HFF-Myc (cell line): ENCODE measurements at places on chromosomes 3 and 15.

- DNase-seq: no peak
Measured at GRCh38 chr15:39124155-39124552, 456.7 kb upstream of the THBS1 start.

GRCh38 chr3:17901893-17902292 lies 159.5 kb upstream of the TBC1D5 start:
- no peak for DNase-seq

GRCh38 chr15:24954783-24955530 lies at the start of the genes SNRPN and SNURF:
Gene SNRPN, plus strand, starts transcription at chr15:24954987. Its CDS starts 19,467 bp downstream, at chr15:24974454.
Gene SNURF, plus strand, starts transcription at chr15:24954987. Its CDS starts 62 bp downstream, at chr15:24955049.
- peak; percentile 15 for DNase-seq

GRCh38 chr15:37885651-37886050 lies 48.8 kb upstream of the TMCO5A start:
- no peak for DNase-seq

- DNase-seq: no peak
Measured at GRCh38 chr3:141259821-141260629, 28.4 kb downstream of the PXYLP1 start.

DNA sequence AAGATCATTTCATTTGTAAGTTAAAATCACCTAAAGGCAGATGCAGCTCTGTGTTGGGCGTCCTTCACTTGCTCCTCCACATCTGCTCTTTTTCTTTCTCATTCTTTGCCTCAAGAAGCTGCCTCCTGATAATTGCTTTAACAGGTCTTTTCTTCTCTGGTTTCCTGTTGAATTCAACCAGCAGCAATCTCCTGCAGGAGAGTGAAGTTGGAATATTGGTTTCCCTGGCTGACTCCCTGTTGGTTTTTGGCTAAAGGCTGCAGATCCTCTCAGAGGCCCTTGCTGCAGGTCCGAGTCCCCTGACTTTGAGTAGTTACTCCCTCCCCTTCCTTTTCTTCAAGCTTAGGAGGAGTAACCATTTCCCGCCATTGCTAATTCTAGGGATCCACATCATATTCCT lies 4.2 kb downstream of the TP63 start:
- no peak for DNase-seq

DNA sequence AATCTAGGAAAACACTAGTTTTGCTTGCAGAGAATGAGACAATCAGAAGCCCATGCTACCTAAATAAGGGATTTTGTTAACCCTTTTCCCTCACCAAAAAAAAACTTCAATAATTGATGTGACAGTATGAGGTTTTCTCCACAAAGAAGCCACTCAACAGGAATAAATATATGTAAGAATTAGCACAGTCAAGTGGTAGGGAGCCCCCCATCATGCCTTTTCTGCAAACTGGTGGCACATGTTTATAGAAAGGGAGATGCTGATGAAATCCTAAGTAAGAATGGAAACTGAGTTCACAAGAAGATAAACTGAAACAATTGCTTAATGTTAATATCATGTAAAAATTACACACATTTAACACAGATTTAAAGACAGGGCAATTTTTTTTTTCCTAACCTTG lies 51.0 kb downstream of the PHC3 start:
- DNase-seq: no peak

DNA sequence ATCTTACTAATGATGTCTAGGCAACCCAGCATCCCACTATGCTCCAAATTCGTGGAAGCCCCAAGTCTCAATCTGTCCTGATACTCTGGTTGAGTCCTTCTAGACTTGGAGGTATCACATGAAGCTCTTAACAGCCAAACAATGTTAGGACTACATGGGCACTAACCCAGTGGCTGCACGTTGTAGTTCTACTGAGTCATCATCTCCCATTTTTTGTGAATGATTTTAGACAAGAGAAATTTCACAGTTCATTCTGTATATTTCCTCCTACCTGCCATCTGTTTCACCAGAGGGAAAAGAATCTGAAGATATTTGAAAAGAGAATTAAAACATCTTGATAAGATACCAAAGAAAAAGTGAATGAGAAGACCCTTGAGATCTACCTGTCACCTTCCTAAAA lies 9.8 kb upstream of the WWTR1 start:
- no peak for DNase-seq

GRCh38 chr15:89912674-89913396 lies at the start of gene ARPIN:
Gene ARPIN, minus strand, starts transcription at chr15:89912952. Its CDS starts 117 bp downstream, at chr15:89912835.
- no peak for DNase-seq

GRCh38 chr3:190491533-190492054 lies 22.3 kb upstream of the IL1RAP start:
- no peak for DNase-seq

DNA sequence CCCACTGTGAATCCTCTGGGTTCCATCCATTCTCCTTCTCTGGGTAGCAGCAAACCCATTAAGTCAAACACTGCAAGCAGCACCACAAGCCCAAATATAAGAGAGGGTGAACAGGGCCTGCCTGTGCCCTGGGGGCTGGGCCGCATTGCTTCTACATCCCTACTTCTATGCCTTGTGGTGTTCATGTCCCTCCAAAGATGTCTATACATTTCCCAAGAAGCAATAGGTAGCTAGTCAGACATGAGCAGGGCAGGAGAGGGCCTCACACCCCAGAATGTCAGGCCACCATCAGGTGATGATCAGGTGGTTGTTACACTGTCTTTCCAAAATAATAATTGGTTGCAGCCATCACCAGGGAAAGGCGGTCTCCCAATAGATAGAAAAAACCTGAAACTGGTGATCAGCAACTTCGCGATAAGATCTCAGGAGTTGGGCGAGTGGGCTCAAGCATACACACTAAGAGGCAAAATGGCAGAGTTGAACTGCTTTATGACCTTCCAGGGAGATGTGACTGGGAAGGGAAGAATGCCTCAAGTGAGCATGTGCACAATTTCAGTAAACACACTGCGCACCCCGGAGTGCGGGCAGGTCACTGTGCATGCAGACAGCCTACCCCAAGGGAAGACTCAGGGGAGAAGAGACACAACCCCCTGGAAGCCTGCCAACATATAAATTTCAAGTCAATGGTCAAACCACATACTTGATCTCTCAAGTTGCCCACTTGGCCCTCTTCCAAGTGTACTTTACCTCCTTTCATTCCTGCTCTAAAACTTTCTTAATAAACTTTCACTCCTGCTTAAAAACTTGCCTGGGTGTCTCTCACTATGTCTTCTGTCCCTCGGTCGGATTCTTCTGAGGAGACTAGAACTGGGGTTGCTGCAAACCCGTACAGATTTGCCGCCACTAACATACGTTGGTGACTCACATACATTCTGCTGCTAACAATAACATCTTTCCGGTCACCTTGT lies 39.9 kb downstream of the KLF15 start:
- no peak for DNase-seq

GRCh38 chr3:8882642-8883041 lies 80.6 kb downstream of the RAD18 start:
- no peak for DNase-seq

DNA sequence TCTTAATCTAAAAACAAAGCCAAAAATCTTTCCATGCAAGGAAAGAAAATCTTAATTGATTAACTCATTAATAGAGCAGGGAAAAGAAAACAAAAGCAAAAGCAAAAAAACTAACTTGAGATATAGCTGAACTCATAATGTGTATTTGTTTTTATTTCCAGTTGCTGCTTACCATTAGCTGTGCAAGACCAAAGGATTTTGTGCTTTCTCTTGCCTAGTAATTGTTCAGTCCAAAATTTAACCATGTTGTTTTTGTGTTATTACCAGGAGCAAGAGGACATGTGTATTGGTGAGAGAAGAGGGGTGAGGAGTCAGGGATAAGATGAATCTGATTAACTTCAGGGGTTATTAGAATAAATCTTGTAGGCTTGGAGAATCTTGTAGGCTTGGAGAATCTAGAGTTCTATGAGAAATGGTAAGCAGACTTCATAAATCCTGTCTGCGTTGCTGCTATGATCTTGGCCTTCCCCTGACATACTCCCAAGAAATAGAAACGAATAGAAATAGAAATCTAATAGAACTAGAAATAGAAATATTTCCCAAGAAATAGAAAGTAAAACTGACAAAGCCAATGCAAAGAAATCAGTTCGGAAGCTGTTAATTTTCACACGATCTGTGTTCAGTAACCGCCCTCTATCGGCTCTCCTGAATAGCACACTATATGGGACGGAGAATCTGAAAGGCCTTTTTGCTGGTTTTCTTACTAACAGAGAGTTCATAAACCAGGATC lies 72.6 kb upstream of the TNFSF10 start:
- DNase-seq: peak; percentile 15

DNA sequence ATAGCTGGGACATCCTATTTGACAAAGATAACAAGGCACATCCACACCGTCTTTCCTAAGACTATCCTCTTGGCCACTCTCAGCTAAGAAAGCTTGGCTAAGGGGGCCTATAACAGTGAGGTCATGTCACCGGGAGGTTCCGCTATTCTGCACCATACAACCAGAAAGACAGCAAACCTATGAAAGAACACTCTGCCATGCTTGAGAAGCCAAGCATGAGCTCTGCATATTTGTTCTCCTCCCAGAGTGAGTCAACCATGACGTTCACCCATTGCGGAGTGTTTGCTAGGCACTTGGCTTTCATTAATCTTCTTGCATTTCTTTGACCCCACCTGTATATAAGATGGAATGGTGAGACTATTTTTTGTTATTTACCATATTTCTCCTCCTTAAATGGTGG lies 141.2 kb downstream of the GMNC start:
- DNase-seq: no peak

DNA sequence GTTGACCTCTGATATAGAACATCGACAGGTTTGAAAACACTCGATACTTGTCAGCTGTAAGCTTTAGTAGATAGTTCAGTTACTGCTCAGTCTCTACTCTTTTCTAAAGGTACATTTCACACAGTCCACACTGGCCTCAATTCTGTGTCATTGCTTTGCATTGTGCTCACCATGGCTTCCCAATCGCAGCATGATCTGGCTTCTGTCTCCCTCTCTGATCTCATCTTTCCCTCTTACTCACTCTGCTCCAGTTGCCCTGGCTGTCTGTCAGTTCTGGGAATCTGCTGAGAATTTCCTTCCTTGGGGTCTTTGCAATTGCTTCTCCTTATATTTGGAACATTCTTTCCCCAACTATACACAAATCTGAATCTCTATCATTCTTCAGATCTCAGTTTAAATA lies 80.6 kb downstream of the GTF2E1 start:
- DNase-seq: no peak
